ENCODE measurements at places on chromosomes 2 and 18.

DNA sequence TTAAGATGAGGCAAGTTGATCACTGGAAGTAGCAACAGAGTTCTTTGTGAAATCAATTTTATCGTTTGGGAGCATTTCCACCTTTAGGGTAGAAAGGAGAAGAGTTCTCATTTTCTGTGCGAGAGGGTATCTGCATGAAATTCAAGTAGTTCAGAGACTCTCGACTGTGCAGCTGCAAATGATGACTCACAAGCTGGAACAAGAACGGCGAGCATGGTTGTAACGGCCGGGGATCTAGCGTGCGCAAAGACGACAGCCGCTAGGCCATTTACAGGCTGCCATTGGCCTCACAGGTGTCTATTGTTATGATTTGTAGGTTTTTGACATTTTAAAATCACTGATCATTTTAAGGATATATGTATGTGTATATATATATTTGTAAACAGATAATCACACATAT is 5.2 kb downstream of the KLHL29 start:
- no peak for DNase-seq

DNA sequence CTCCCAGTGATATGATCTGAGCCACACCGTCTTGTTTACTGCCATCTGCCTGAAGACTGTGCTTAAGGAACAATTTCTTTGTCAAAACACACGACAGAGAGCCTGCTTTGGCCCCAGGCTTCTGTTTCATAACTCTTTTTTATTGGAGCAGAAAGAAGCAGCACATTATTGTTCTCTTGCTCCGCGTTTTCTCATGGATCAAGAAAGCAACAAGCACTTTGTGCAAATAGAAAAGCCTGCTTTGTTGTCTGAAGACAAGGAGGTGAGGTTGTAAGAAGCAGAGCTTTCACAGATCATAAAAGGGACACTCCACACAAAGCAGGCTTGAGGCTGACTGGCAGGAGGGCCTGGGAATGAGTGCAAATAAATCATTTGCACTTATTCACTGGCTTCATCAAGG is 118.3 kb upstream of the FAM136A start:
- no peak for DNase-seq

GRCh38 chr18:54798186-54798585 is 30.1 kb upstream of the RAB27B start:
- DNase-seq = no peak

GRCh38 chr2:25071966-25072365 is 30.1 kb downstream of the EFR3B start:
- no peak for DNase-seq

GRCh38 chr18:25594351-25594750 is 242.4 kb upstream of the ZNF521 start:
- DNase-seq = no peak

GRCh38 chr2:158573739-158574138 is 117.0 kb downstream of the PKP4 start:
- no peak for DNase-seq

- DNase-seq = no peak
Observed at GRCh38 chr18:69874058-69874457, 73.6 kb downstream of the CD226 start.

- DNase-seq = no peak
Observed at GRCh38 chr2:209579230-209579749, 155.4 kb downstream of the MAP2 start.

DNA sequence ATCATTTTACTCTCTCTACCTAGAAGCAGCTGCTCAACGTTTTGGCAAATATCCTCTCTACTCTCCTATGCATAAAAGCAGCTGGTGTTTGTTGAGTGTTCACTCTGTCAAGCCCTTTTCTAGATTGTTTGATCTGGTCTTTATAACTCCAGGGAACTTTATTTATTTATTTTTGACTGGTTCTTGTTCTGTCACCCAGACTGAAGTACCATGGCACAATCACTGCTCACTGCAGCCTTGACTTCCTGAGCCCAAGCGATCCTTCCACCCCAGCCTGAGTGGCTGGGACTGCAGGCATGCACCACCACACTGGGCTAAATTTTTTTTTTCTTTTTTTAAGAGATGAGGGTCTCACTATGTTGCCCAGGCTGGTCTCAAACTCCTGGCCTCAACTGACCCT is 12.7 kb downstream of the CATIP start:
- DNase-seq = no peak

GRCh38 chr2:25054720-25055119 is 12.8 kb downstream of the EFR3B start:
- no peak for DNase-seq

- DNase-seq = no peak
Observed at GRCh38 chr18:62739911-62740310, 24.6 kb downstream of the PHLPP1 start.

DNA sequence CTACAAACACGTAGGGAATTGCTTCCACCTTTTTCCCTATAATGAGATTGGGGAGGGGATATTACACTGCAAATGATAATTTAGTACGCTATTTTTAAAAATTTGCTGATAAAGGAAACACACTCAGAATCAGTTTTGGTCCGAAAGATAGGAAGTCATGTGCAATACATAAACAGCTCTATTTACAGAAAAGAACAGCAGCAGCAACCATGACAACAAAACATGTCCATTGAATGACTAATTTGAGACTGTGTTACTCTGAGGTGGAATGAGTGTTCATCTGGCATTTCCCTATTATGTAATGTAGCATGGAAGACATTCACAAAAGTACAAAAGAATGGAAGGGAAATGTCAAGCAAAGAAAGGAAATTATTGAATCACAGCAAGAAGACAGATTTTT is 337.2 kb downstream of the NBAS start:
- DNase-seq = no peak

- DNase-seq = no peak
Observed at GRCh38 chr2:207825045-207825954, 55.6 kb upstream of the FZD5 start.

DNA sequence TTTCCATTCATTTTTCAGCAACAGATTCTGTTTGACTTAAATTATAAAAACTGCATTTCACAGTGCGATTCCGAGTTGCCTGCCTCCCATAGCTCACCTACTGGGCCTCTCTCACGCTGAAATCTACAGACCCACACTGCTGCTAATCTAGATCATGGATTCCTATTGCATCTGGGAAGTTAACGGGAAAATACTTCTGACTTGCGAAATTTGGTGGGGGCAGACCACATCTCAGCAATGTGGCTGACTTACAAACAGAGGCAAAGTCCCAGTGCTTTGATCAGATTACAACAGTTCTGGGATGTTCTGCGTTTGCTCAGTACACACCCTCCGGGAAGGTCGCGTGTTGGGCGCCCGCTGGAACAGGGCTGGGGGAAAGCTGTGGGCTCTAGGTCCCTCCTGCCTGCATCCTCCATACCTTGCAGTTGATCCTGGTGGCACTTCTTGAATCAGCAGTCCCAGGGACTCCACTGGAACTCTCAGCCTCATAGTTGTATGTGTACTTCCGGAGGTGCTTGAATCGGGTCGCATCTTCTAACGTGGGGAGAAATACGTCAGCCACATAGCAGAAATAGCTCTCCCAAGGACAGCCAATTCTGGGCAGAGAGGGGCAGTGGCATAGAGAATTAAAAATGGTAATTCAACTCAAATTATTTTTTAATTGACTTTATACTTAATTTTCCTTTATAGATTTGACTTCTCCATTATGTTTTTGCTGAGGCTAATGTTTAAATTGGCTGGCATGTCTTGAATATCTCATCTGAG is 1.7 kb downstream of the APOB start:
- no peak for DNase-seq

- DNase-seq = no peak
Observed at GRCh38 chr2:157819761-157820160, 56.4 kb downstream of the ACVR1 start.

GRCh38 chr2:152581360-152581759 is 135.9 kb downstream of the PRPF40A start:
- DNase-seq = no peak

DNA sequence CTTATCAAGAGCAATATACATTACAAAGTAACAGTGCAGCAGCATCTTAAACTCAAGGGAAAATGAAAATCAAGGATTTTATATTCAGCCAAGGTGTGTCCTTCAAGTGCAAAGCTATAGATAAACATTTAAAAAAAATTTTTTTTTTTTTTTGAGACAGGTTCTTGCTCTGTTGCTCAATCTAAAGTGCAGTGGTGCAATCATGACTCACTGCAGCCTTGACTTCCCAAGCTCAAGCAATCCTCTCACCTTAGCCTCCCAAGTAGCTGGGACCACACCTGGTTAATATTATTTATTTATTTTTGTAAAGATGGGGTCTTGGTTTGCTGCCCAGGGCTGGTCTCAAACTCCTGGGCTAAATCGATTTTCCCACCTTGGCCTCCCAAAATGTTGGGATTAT is 9.0 kb downstream of the CDKL4 start:
- no peak for DNase-seq

All from NK-92 treated with Interleukin-12 subunit alpha and Interleukin-12 subunit beta, amount 100 ng/mL, for 24 hours (cell line).